ENCODE measurements at places on chromosomes 4 and X.

DNA sequence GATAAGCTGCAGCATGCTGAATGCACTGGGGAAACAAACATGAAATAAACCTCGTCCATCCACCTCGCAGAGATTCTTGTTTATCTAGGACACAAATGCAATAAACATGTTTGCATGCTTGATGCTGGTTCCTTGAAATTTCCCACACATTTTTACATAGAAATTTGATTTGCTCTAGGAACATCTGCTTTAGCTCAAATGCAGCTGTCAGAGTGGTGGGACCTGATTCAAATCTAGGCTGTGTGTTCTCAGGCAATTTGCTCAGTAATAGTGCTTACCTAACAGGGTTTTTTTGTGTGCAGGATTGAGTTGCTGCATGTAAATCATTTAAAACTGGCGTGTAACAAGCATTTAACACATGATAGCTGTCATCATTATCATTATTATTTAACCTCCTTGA is 293.1 kb downstream of the QDPR start:
- no peak for DNase-seq

DNA sequence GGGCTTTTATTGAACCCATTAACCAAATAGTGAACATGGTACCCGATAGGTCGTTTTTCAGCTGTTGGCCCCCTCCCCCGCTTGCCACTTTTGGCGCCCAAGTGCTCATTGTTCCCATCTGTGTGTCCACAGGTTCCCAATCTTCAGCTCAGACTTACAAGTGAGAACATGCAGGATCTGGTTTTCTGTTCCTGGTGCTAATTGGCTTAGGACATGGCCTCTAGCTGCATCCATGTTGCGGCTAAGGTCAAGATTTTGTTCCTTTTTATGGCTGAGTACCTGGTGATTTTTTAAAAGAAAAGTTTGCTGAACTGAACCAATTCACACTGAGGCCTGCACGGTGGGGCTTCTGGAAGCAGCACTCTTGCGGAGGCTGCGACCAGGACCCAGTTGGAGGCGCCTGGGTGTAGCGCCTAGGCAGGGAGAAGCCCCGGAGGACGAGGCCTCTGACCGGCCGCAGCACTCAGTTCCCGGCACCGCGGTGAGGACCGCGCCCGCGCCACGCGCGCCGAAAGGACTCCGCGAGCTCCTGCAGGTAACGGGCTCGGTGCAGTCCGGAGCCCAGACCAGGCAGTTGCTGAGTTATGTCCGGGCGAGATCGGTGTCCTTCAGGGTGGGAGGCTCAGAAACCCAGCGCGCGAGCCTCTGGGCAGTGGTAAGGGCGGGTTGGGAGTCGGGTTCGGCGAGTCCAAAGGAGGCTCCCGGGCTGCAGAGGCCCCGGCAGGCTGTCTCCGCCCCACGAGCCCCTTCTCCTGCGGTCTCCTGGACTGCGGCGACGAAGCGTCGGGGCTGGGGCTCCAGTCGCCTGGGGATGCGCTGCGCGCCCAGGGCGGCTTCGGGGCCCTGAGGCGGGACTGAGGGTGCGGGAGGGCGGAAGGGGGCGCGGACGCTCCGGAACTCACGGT is 15.8 kb upstream of the SLC25A4 start:
- DNase-seq: no peak

DNA sequence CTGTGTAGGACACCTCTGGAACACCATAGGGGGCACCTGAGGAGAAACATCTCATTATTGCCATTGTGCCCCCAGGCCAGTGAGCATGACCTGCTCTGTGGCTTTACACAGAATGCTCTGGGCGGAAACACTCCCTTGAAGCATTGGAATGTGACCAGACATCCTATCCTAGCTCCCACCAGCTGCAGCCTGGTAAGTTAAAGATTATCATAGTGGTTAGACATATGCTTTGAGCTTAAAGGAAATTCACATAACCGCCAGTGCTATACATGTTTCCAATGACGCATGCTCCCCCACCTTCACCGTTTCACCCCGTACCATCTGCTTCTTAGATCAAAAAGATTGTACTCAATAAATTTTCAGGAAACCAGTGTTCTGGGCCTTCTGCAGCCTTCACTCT is 217.7 kb upstream of the CENPE start:
- DNase-seq: no peak

DNA sequence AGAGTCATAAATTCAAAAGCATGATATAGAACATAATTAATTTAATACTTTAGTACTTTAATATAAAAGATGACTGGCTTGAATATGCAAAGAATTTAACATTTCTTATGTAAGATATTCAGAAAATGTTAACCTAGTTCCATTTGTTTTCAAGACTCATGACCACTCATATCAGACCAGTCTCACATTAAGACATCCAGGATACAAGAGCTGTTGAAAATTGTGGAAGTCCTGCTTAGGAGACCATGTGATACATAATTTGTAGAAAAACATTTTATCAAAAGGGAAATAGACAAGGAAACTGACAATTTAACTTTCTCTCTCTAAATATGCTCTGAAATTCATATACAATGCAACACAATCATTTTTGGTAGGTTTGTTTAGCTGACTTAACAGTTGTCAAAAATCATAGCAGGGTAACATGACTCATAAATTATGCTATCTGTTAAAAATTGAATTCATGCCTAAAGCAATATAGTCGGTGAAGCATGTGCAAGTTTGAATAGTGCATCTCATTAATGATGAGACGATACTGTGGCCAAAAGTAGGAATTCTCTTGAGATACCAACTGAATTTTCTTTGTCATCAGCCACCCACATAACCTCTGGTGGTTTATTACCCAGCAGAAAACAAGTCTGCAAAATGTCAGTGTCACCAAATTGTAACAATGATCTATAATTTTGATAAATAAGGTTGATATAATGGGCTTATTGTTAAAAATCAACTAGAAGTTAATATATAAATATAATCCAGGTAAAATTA is 211.4 kb downstream of the GASK1B start:
- DNase-seq: no peak

- DNase-seq: no peak
These were observed 59.5 kb upstream of the TADA2B start for GRCh38 chr4:6983544-6984142.

DNA sequence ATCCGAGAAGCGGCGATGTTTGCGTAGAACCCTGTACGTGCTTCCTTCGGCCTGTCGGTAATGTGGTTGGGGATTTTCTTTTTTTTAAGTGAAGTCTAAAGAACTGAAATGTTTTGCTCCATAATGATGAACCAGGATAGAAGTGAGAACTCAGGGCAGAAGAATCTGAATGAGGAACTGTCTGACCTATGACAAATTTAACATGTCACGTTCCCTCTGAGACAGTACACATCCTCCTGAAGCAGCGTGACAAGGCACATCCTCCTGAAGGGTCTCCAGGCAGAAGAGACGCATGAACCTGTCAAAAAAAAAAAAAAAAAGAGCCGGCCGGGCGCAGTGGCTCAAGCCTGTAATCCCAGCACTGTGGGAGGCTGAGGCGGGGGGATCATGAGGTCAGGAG is 6.2 kb downstream of the CSF2RA start:
- no peak for DNase-seq

- no peak for DNase-seq
These were observed 52.3 kb downstream of the USP9X start for GRCh38 chrX:41137589-41137988.

DNA sequence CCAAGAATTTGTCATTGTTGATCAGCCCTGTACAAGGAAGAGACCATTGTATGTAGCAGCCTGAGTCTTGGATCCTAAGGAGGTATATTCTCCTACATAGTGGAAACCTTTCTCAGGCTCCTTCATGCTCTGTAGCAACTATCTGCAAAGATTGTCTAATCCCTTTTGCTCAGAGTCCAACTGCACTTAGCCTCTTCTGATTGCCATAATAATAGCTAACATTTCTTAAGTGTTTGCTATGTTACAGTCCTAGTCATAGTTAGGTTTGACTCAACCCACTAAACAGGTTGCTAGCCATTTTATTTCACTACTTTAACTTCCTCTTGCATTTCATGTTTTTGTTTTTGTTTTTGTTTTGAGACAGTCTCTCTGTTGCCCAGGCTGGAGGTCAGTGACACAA is 50.8 kb upstream of the SLC16A2 start:
- no peak for DNase-seq

- no peak for DNase-seq
These were observed 49.2 kb downstream of the IDS start for GRCh38 chrX:149455934-149456333.

DNA sequence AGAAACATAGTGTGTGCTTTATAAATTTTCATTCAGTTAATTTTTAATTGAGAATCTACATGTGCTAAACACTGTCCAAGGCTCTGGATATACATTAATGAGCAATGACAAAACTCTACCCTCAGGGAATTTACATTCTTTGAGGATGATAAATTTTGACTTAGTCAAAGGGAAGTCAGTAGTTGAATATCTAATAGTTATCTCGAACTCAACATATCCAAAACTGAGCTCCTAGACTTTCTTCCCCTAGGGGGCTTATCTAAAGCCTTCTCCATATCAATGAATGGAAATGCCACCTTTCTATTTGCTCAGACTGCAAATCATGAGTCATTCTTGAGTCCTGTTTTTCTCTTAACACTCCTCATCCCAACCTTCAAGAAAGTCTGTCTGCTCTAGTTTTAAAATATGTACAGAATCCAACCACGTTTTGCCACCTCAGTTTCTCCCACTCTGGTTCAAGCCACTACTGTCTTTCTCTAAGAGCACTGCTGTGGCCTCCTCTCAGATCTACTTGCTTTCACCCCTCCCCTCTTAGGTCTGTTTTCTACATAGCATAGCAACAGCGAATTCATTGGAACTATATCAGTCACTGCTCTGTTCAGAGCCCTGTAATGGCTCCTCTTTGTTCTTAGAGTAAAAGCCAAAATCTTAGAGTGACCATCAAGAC is 9.5 kb downstream of the PARM1 start:
- no peak for DNase-seq

DNA sequence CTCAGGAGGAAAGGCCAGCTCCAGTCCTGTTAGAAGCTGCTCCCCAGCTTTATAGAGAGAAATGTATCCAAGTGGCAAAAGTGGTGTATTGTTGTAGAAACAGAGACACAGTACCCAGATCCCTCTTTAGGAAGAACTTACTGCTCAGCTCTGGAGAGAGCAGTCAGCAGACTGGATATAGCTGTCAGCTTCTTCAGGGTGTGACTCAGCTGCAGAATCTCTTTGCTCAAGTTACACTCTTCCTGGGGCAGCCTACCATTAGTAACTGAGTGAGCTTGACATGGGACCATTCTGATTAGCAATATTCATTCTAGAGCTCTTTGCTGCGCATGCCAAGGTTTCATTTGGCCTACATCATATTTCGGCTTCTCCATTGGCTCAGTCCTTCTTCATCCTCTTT is 40.5 kb downstream of the ATP1B4 start:
- no peak for DNase-seq

DNA sequence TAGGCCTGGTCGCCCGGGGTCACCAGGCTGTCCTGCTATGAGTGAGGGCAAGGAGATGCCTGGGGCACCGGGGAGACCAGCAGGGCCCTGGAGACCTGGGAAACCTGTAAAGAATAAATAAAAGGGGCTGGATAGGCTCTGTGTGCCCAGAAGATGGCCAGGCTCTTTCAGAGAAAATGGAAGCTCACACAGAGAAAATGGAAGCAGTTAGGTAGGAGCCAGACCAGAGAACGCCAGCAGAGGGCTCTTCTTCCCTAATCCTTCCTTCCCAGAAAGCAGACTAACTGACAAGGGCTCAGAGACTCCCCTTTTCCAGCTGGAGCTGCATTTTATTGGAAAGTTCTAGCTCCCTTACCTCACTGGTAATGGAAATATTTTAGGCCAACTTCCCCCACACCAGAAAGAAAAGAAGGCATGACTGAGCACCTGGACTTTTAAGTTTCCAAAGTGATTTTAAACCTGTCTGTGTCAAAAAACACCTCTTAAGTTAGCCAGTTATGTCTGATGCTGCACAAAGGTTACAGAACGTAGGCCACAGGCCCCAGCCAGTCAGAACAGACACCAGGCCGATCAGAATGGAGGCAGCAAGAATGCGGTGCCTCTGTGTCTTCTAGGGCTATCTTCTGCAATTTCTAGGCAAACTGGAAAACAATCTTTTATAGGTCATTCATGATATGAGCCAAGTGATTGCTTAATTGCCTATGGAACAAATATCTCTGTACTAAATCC is 74.0 kb downstream of the ATG4A start:
- DNase-seq: peak; percentile 0

- DNase-seq: no peak
These were observed 45.5 kb downstream of the ETNPPL start for GRCh38 chr4:108717386-108717785.

GRCh38 chr4:146379744-146380143 is 142.0 kb downstream of the SLC10A7 start:
- DNase-seq: no peak

DNA sequence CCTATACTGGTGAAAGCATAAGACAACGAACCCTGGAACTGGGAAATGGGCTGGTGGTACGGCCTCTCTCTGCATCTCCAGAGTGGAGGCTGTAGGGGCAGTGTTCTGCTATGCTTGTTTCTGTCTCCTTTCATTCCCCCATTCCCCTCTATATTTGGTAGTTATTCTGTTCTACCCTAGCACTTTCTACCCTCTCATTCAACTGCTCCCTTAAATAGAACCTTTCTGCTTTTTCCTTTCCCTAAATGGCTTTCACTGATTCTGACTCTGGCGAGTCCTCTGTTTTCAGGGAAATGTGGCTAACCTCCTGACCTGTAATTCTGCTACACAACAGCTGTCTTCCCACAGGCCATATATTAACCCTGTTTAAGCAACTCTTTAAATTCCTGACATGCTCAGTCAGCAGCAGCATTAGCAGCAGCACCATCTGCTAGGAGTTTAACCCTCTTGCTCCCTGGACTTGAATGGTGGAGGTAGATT is 94.2 kb downstream of the CXCL13 start:
- peak; percentile 61 for DNase-seq

DNA sequence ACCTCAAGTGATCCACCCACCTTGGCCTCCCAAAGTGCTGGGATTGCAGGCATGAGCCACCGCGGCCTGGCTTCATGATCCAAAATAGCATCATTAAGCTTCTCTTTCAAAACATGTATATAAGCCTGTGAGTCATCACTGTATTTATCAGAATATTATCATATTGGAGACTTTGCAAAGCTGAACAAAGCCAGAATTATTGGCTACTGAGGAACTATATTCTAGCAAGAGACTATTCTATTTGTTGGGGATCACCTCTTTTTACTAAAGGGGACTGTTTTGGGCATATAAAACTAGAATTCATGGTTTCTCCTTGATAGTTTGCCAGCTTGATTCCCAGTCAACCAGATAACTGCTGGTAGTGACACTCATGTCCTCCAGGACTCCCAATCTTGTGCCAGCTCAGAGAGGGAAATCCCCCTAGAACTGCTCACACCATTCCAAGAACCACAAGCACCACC is 40.1 kb downstream of the TET2 start:
- DNase-seq: no peak

DNA sequence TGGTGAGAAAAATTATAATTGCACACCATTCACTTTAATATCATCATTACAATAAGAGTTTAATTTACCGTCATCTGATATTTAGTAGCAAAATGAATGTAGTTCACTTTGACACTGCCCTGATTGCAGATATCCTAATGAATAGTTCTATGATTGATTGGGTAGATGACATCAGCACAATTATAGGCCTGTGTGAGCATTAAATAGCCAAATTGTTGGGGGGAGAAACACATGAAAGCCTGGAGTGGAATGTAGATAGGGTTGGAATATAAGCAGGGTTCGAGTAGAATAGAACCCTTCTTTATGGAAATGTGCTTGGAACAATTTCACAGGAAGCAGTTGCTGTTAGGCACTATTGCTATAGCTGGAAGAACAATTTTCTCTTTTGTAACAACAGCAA is 1526.2 kb downstream of the RPA4 start:
- no peak for DNase-seq

GRCh38 chrX:107537815-107538214 is 88.4 kb downstream of the FRMPD3 start:
- no peak for DNase-seq

All from NCI-H510A (cell line).